ENCODE measurements at places on chromosomes 3 and 15. TPM values are rescaled to one million over a fixed set of nuclear protein-coding genes. Genes with fewer than 3 reads are reported as not detected.

Gene SAMD7
- not detected for total RNA-seq

DNA sequence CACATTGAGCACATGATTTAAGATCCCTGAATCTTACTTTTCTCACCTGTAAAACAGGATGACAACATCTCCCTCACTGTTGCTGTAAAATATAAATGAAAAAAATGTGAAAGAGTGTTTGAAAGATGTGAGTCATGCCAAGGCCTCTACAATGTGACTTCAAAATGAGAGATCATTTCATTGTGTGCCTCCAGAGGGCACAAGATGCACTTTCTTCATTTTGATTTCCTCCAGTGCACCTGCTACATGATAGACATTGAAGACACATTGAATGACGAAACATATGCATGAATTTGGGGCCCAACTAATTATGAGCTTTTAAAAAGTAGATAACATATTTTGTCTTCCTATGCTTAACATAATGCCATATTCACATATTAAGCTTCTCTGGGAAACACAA lies 170.3 kb downstream of the MOBP start:
- no peak for DNase-seq

DNA sequence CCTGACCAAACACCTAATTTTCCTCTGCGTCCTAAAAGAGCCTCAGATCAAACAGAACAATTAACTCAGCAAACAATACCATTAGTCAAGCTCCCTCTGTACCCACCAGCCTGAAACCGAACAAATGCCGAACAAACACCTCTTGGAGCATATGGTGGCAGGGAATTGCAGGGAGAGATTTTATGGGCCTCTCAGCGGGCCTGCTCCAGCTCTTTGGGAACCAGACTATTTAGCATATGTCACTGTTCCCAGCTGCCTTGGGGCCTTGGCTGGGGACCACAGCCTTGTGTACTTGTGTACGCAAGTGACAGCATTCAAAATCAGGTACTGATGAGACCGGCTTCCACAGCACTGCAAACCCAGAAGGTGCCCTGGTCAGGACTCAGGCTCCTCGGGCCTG lies 388.8 kb upstream of the PPP2R3A start:
- DNase-seq: no peak

Gene TRAT1
- total RNA-seq: not detected

Data from tongue (tissue), 3 donors.